Activated naive CD4-positive, alpha-beta T cell treated with anti-CD3 and anti-CD28 coated beads, Interleukin-2, amount 10 ng/mL, durations not matched to agents 7 days and 5 days (primary cell): ENCODE measurements at places on chromosomes 4 and X.

DNA sequence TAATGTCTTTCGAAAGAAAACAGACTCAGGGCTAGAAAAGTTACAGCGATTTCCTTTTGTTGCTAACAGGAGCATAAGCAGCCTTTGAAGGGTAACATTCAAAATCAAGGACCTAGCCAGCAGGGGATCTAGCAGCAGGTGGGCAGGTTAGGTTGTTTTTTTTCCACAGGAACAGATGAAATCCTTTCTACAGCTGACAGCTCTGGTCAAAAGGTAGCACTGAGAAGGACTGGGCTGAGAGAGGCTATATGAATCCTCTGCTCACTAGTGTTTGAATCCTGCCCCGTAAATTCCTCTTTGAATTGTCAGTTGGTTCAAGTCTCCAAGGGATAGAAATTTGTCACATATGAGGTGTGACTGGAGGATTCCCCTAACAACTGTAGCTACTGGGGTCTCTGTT lies 188.2 kb downstream of the SH2D1A start:
- no peak for DNase-seq

GRCh38 chr4:143538979-143539669 lies 25.6 kb downstream of the SMARCA5 start:
- DNase-seq: no peak

GRCh38 chrX:13816643-13817627 lies at the start of gene GPM6B:
TSS of gene GPM6B (minus strand) at chrX:13817093. CDS start at chrX:13816904, 189 bp downstream.
- no peak for DNase-seq

DNA sequence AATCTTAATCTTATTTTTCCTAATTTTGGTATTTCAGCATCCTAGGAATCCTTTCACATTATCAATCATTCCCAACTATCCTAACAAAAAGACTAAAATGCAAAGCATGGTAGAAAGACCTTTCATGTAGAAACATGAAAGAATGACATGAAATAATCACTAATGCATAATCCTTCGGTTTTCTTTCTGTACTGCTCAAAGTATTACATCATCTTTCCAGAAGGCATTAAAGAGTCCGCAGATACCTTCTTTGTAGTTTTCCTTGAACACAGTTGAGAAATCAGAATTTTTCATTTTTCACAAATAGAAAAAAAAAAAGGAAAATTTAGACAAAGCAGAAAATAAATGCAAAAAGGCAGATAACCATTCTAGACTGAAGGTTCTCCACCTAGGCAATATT lies 11.5 kb downstream of the RCHY1 start:
- DNase-seq: no peak

- DNase-seq: no peak
Measured at GRCh38 chrX:96140796-96141195, 543.8 kb upstream of the DIAPH2 start.

DNA sequence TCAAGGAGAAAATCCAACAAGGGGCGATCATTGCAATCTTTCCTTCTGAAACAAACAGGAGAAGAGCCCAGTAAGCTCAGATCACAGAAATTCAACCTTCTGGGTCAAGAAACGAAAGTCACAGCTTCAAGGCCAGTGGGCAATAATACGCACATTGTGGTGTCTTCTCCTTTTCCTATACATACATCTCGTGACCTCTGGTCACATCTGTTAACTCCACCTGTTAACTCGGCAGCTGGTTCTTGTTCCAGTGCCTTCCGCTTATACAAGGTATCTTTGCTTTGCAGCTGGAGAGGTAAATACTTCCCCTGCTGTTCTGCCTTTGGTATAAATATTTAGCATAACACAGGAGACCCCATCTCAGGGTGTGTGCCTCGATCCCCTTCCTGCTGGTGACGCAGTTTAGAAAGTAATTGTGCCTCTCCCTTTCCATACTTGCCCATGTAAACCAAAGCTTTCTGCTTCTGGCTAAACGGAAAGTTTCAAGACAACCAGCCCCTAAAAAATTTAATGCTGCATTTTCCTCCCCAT lies 45.0 kb downstream of the CCDC149 start:
- no peak for DNase-seq

GRCh38 chrX:1673337-1673736 lies 58.5 kb downstream of the ASMT start:
- DNase-seq: peak; percentile 63

DNA sequence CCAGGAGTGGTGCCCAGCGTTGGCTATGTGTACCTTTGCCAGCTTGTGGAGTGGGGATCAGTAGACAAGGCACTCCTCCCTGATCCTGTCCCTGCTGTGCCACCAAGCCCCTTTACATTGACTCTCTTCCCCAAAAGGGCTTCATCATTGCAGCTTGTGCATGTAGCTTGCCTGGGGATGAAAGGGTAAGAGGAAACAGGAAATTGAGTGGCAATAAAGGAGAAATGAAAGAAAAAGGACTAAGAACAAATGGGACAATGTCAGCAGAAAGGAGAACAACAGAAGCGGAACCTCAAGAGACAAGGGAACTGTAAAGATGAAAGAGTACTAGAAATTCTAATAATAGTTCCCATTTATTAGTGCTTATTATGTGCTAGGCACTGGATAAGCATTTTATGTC lies 8.7 kb upstream of the IL13RA1 start:
- no peak for DNase-seq

DNA sequence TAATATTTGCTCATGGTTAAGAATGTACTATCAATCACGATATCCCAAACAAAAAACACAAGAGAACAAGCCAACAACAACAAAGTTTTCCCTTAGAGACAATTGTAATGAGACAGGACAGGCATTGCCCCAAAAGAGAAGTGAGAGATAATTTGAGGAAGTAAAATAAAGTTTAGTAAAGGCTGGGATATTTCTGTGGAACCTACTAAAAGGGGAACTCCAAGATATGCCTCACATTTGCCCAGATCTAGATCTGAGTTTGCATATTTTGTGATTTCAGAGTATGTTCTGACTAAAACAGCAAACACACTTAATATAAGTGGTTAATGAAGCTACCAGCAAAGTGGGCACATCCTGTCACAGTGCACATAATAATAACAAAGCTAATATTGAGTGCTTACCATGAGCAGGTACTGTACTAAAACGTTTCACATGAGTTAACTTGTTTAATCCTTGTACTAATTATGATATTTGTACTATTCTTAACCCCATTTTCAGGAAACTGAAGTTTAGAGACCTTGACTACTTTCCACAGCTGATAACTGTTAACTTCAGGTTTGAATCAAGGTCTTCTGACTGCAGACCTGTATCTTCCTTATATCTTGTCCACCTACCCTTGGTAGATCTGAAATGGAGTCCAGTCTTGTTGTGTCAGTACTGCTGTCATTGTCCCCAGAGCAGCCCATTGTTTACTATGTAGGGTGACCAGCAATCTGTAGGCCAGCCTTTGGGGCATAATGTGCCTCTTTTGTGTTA lies 26.0 kb upstream of the BMP2K start:
- DNase-seq: no peak

- DNase-seq: no peak
Measured at GRCh38 chr4:144411119-144411518, 234.8 kb upstream of the HHIP start.

DNA sequence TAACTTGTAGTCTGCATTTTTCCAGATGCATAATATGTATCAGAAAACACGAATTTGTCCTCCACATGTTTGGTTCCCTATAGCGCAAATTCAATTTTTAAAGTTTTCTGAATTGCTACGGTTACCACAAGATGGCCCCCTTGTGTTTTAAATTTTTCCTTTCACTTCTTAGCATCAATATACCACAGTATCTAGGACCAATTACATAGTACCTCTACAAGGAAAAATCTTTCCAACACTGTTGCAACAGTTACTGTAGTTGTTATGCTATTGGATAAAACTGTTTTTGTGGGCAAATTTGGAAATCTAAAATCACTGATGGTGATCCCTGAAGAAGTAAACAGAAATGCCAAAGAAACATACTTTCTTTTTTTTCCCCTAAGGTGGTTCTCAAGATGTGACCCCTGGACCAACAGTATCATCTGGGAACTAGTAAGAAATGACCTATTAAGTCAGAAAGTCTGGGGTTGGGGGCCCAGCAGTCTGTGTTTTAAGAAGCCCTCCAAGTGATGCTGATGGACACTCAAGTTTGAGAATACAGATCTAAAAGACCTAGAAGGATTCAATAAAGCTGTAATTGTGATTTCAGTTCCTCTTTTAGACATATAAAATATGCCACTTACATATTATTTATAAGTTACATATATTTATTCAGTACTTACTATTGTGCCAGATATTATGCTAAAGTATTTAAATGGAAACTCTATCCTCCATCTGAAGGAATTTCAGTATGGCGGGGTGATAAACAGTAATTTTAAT lies 3.1 kb downstream of the ZGRF1 start:
- DNase-seq: no peak

GRCh38 chr4:6529021-6529420 lies 46.0 kb upstream of the MAN2B2 start:
- no peak for DNase-seq

- DNase-seq: no peak
Measured at GRCh38 chrX:132481449-132481848, 7.4 kb downstream of the MBNL3 start.

GRCh38 chr4:5759236-5760075 lies 48.5 kb downstream of the EVC start:
- DNase-seq: no peak

GRCh38 chr4:74904509-74905065 lies 28.3 kb upstream of the PARM1 start:
- DNase-seq: no peak

- DNase-seq: no peak
Measured at GRCh38 chr4:119315036-119315435, 6.9 kb downstream of the FABP2 start.

DNA sequence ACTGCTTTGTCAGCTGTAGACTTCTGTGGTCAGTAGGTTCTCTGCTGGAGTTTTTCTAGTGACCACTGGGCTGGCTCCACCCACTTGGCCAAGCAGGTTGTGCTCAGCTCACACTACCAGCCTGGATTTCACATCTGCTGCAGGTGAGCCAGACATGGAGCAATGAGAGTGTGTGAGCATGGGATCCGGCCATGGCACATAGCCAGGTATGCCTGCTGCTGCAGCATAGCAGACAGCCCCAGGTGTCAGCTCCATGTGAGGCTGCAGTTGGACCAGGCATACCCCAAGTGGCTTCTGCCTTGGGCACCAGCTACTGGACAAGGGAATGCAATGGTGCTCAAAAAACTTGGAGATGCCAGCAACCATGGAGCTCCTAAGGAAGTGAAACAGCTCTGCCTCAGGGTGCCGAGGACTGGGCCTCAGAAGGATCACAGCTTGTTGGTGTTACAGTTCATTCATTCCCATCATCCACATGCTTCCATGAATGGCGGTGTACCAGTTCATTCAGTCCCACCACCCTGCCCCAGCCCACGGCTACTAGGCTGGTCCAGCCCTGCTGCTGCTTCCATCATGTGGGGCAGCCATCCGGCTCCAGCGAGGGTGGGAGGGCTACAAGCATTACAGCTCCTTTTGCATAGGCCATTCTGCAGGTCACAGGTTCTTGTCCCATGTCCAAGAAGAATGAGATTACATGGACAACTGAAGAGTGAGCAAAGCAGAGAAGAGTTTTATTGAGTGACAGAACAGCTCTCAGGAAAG lies 389.1 kb upstream of the PCDH7 start:
- DNase-seq: no peak

DNA sequence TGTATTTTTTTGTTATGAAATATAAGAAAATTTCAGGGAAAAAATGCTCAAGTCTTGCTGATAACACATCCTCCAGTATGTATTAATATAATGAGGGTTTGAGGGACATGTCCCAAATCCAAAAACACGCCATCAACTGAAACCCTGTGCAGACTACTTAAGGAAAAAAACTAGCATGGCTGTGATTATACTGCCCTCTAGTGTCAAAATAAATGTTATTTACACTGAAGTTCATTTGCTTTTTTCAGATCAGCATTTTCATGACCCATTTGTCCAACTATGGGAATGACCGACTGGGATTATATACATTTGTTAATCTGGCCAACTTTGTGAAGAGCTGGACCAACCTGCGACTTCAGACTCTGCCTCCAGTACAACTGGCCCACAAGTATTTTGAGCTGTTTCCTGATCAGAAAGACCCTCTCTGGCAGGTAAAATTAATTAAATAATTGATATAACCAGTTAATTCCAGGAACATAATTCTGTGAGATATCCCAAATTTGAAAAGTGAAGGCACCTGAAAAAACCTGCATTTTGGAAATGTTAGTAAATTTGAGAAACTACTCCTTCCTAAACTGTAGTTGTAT lies 128.5 kb downstream of the PRSS12 start:
- DNase-seq: no peak

GRCh38 chr4:73707269-73707875 lies 33.0 kb upstream of the CXCL8 start:
- DNase-seq: no peak

DNA sequence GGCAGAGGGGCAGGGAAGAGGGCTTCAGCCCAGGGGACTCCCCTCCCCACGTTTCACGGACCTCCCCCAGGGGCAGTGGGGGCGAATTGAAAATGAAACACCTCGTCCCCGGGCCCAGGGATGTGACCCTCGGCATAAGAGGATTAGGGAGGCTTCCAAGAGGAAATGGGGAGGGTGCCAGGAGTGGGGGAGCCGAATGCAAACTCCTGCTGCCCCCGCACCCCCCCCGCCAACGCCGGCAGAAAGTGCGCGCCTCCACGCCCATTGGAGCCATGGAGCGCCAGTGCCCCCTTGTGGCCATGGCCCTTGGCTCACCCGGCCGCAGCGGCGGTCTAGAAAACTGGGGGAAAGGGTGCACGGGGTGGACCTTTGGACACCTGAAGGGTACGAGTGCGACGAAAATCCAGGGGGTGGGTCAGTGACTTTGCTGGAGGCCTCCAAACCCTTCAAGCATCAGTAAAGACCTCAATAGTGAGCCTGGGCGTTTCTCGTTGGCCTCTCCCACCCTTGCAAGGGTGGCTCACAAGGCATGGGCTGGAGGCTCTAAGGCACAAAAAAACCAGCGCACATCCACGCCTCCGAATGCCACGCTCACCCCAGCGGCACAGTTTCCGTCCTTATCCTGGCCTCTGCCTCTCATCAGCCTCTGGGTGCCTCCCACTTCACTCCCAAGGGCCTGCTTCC lies 120.8 kb upstream of the PJA1 start:
- DNase-seq: peak; percentile 63

GRCh38 chr4:68249434-68249833 lies 3.9 kb upstream of the TMPRSS11B start:
- no peak for DNase-seq

- DNase-seq: no peak
Measured at GRCh38 chr4:61162116-61162515, 38.0 kb upstream of the ADGRL3 start.

DNA sequence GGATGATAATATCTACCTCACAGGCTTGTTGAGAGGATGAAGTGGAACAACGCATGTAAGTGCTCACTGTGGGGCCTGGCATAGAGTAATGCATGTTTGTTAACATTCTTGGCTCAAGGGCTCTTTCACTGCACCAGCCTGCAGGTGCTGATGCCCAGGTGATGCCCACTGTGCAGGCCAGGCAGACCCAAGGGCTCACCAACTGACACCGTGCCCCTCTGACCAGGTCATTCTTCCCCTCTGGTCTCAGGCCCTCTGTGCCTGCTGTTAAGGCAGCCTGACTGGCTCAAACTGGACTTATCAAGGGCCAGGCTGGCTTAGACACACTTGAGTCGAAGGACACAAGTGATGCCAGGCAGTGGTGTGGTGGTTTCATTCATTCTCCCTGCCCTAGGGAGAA lies 90.5 kb downstream of the PJA1 start:
- DNase-seq: no peak

GRCh38 chr4:138639018-138639741 lies 376.4 kb upstream of the NOCT start:
- DNase-seq: no peak
